ENCODE measurements at places on chromosomes 5 and 9.

GRCh38 chr5:59609501-59610265 lies 283.8 kb downstream of the PDE4D start:
- DNase-seq: no peak

GRCh38 chr9:8012986-8013385 lies 213.4 kb upstream of the DMAC1 start:
- DNase-seq: no peak

GRCh38 chr5:112614285-112614684 lies 123.4 kb upstream of the APC start:
- DNase-seq: no peak

GRCh38 chr9:132042324-132042723 lies 37.3 kb downstream of the MED27 start:
- no peak for DNase-seq

GRCh38 chr5:157523976-157524375 lies 51.6 kb downstream of the ADAM19 start:
- DNase-seq: no peak

DNA sequence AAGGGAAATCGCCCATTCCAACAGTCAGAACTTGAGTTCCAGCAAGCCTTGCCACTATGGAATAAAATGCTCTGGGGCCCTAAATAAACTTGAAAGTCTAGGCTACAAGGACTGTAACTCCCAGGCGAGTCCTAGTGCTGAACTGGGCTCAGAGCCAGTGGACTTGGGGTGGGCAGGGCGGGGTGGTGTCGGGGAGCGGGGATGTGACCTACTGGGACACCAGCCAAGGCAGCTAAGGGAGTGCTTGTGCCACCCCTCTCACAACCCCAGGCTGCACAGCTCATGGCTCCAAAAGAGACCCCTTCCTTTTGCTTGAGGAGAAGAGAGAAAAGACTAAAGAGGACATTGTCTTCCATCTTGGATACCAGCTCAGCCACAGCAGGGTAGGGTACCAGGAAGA lies 61.5 kb downstream of the MEIKIN start:
- no peak for DNase-seq

- peak; percentile 5 for DNase-seq
These were observed at the start of gene LRRC70 for GRCh38 chr5:62578540-62578939. LRRC70 (plus strand) TSS chr5:62578819; CDS start chr5:62579439, 620 bp downstream.

DNA sequence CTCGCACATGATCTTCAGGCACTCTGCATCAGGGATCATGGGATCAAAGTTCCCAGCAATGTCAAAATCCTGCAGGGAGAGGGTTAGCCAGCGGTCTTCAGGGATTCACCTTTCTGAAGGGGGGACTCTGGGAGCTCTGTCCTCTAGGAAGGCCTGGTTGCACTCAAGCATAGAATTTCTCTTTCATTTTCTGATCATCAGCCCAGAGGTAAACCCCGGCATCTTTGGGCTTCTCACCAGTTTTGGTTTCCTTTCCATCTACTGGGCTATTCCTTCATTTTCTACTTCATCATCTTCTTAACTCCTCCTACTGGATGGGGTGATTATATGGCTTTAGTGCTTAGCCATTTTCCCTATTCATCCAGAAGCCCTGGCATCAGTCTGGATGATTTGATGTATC lies 4.6 kb upstream of the DND1 start:
- no peak for DNase-seq

DNA sequence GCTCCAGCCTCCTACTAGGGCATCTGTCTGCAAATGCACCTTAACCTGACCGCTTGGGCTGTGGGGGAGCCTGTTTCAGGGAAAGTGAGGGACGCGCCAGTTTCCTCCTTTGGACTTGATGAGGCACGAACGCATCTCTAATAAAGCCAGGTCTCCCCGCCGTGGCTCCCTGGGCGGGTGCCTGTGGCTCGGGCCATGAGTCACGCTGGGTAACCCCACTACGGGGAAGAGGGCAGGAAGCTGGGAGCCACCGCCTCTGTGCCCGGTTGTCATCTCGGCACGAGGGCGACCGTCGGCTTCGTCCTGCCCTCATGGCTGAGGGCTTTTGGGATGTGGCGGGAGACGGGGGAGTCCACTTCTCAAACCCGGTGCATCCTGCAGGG lies 12.1 kb downstream of the NOTCH1 start:
- DNase-seq: no peak

- DNase-seq: no peak
These were observed 9.8 kb downstream of the LURAP1L start for GRCh38 chr9:12784461-12785259.

GRCh38 chr9:5800969-5801738 lies 31.8 kb downstream of the ERMP1 start:
- no peak for DNase-seq

- DNase-seq: no peak
These were observed 81.8 kb downstream of the ARRDC3 start for GRCh38 chr5:91301106-91301846.

- no peak for DNase-seq
These were observed 602.6 kb downstream of the SEMA5A start for GRCh38 chr5:8943301-8943700.

- DNase-seq: no peak
These were observed 209.4 kb upstream of the MSX2 start for GRCh38 chr5:174514983-174515394.

GRCh38 chr5:54577528-54577927 lies 60.0 kb downstream of the SNX18 start:
- no peak for DNase-seq

DNA sequence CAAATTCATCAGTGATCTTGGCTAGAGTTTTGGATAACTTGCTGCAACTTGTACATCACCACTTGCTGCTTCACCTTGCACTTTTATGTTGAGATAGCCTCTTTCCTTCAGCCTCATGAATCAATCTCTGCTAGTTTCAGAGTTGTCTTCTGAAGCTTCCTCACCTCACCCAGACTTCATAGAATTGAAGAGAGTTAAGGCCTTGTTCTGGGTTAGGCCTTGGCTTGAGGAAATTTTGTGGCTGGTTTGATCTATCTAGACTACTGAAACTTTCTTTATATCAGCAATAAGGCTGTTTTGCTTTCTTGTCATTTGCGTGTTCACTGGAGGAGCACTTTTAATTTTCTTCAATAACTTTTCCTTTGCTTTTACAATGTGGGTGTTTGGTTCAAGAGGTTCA lies 12.8 kb downstream of the FER start:
- DNase-seq: no peak

DNA sequence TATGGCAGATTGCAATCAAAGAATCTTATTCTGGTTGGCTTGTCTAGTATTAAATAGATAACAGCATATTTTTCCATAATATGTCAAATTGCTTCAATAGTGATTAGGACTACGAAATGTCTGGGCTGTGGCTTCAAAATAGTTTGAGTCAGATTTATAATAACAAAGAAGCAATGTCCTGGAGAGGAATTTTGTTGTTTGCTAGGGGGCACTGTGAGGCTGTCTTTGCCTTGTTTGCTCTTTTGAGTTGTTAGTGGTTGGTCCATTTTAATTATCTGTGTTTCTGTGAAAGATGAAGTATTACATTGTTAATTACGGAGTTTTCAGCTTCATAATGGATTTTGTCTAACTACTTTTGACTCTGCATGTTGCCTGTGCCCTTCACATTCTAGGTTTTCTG lies 713.6 kb downstream of the TLE4 start:
- DNase-seq: peak; percentile 12

DNA sequence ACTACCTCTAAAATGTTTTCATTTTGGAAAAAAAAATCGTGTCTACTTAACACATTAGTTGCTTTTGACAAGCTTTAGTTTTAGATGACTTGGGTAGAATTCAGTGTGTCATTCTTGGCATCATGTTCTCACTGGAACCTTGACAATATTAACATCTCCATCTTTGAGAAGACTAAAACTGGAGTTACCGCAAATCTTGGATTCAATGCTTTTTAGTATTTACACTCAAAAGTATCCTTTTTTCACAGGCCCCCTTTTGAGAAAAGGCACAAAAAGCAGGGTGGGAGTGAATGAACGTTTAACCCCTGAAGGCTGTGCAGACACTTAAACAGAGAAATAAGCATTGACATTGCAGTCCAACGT lies 549.1 kb downstream of the CSNK1G3 start:
- DNase-seq: no peak

DNA sequence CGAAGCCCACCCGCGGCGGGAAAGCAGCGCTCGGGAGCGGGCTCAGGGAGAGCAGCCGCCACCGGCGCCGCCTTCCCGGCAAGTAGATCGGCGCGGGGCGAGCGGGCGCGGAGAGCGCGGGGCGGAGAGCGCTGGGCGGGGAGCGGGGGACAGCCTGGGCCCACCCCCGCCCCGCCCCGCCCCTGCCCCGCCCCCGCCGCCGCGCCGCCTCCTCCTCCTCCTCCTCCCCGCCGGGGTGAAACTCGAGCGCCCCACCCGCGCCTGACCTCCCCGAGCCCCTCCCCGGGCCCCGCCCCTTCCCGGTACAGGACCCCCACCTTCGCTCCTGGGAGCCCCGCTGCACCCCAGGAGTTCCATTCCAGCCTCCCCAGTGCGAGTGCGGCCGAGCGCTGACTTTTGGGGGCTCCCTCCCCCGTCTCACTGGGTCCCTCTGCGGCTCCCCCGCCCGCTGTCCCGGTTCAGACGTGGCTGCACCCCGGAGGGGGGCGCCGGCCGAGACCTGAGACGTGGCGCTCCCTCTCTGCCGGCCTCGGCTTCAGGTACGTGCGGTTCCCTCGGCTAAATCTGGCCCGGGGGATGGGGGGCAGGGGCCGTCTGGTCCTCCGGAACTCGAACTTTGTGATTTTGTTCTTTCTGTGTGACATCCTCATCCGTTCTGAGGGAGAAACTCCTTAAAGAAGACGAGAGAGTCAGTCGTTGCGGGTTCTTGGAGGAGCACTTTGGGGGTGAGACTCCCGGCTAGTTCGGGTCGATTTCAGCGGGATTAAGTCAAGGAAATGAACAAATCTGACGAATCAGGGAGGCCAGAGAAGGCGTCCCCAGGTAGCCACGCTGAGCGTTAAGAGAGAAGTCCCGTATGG lies at the start of gene SEMA5A:
TSS of gene SEMA5A (minus strand) at position 84 of the 860 bp plus-strand sequence. CDS start 166,129 bp downstream, outside the sequence.
- DNase-seq: peak; percentile 52

- DNase-seq: peak; percentile 60
These were observed 99.0 kb downstream of the GTF3C4 start for GRCh38 chr9:132768932-132769905.

GRCh38 chr9:71830153-71830552 lies 61.8 kb upstream of the CEMIP2 start:
- DNase-seq: no peak

DNA sequence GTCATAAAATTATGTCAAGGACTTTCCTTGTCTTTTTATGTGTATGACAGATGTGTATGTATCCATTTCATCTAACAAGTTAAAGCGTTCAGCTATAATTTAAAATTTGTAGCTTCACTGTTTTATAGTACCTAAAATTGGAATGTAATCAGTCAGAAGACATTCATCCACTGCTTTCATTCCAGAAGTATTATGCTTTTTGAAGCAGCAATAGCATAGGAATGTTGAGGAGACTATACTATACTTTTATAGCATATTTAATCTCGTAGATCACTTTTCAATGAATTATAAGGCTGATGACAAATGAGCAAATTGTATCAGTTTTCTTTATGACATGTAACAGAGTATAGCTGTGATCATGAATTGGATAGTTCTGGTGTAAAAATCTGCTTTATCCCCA lies 6.9 kb downstream of the PCDHGA12 start:
- no peak for DNase-seq

DNA sequence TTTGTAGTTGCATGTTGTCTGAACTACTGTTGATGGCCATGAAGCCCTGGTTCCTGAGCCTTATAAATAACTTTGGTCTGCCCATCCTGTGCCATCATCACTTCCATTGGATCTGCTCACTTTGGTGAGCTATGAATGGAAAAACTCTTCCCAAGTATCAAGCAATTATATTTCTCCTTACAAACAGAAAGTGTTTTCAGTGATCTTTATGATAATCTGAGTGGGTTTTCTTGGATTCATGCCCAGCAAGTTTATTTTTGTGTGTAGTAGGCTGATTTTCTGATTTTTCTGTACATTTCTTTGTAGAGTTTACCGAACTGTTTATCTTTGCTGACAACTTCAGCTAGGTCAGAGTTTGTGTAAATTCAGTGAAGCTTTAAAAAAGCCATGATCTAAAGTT lies 31.0 kb downstream of the CAMK4 start:
- DNase-seq: no peak

GRCh38 chr5:115977096-115977495 lies 14.8 kb downstream of the LVRN start:
- no peak for DNase-seq

DNA sequence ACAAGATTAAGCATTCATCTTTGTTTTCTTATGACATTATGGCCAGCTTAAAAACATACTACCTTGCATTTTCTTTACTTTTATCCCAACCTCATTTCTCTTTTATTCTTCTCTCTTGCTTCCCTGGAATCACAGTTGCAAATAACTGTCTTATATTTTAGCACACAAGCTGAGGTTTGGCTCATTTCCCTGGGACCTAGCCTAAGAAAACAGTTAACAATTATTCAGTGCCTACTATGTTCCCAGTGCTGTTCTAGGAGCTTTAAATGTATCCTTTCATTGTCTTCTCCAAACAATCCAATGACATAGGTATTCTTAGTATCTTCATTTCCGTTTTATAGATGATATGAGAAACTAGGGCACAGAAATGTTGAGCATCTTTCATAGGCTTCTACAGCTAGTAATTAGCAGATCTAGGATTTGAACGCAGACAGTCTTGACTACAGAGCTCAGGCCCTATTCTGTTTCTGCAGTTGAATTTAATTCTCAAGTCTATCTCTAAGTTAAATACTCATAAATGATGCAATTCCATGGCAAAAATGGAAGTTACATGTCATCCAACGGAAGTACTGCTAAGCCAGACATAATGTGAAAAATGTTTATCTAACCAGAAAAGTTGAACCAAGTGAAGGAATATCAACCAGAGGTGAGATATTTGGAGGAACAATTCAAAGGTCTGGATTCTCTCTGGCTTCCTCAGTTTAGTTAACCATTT lies 52.3 kb upstream of the MTAP start:
- no peak for DNase-seq

DNA sequence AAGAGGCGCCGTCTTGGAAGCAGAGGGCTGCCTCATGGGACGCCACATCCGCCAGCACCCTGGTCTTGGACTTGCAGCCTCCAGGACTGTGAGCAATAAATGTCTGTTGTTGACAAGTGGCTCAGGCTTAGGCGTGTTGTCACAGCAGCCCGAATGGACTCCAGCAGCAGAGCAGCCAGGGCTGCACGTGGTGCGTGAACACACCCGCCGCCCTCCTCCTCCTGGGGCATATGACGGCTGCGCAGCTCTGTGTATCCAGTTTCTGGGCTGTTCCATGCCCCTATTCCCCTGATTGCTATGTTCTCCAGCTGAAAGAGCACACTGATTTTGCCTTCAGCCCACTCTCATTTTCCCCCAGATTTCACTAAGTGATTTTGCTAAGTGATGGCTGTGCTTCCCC lies 36.0 kb upstream of the CLPTM1L start:
- DNase-seq: no peak

- no peak for DNase-seq
These were observed 49.5 kb upstream of the SPINK5 start for GRCh38 chr5:148014276-148014675.

GRCh38 chr5:113663879-113664541 lies 150.5 kb downstream of the YTHDC2 start:
- no peak for DNase-seq

DNA sequence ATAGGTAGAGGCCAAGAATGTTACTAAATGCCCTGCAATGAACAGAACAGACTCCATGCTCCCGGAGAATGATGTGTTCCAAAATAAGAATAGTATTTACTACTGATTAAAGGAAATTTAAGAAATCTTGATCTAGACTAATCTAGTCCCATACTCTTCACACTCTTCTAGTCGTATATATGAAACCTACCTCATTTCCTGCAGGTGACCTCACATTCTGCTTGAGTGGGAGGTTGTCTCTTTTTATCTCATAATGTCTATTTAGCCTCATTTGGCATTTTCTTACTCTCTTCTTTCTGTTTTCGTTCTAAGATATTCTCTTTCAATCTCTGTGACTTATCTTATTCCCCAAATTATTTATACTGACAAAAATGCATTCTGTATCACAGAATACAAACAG lies 9.2 kb upstream of the SHOC1 start:
- DNase-seq: no peak
